NAMALWA (cell line): ENCODE measurements at places on chromosomes 5 and 9.

DNA sequence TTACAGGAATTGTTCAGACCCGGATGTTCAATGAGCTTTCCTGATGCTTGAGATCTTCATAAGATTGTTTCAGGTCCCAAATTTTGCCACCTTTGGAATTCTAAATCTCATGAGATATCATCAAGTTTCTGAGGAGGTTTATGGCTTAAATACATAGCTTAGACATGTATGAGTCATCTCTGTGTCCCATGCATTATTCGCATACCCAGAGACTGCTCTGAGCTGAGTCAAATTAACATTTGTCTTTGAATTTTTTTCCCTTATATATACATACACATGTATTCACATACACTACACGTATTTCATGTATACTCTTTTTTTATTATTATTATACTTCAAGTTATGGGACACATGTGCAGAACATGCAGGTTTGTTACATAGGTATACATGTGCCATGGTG is 744.6 kb downstream of the BRINP1 start:
- no peak for DNase-seq

DNA sequence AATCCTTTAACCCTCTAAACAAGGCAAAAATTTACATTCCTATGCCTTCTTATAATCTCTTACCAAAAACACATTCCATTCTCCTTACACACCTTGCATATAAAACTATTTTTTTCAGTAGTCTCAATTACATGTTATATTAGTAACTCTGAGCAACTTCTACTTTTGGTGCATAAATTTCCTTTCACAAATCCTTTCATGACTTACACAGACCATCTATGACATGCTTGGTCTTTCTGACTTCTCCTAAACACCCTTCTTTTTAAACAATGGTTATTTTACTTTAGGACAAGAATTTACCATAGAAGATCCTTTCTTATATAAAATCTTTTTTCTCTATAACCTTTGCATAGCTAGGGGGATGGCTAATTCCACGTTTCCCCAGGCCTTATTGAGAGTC is 208.0 kb upstream of the ARRDC3 start:
- DNase-seq: peak; percentile 19

- DNase-seq: no peak
These were observed 1785.5 kb downstream of the EFNA5 start for GRCh38 chr5:105885266-105885665.

DNA sequence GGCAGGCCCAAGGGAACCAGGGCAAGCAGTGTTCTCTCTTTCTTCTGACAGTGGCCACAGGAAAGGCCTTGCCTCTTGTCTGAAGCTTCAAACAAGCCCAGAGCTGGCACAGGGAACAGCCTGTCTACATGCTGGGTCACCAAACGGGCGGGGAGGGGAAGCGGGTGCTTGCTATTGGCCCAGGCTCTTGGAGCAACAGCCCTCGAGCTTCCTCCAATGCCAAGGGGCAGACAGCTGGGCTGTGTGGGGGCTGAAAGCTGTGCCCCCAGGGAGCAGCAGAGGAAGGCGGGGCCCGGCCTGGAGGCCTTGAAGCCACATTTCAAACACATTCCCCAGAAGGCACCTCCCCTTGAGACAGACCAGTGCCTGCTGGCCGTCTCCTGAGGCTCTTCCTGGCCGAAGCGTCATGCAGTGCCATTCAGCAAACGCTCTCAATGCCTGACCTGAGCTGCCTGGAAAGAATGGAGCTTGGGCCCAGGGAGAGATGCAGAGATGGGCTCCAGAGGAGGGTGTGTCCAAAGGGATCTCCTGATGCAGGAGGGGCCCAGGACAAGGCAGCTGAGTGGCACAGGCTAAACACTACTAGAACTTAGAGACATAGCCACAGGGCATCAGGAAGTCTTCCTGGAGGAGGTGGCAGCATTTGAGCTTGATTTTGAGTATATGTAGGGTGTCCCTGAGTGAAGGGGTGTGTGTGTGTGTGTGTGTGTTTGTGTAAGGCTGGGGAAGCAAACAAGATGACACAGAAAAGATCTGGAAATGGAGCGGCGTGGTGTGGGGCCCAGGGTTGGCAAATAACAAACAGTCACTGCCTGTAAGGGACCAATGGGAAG is 2.5 kb downstream of the FIBCD1 start:
- DNase-seq: peak; percentile 28

GRCh38 chr5:68303038-68303738 is 87.6 kb downstream of the PIK3R1 start:
- DNase-seq: no peak

- DNase-seq: peak; percentile 31
These were observed 21.2 kb downstream of the GSN start for GRCh38 chr9:121289026-121289771.

- no peak for DNase-seq
These were observed 67.1 kb downstream of the ADAMTS2 start for GRCh38 chr5:179278119-179278518.

GRCh38 chr9:127489471-127490115 is 38.3 kb downstream of the LRSAM1 start:
- no peak for DNase-seq

- DNase-seq: no peak
These were observed 21.0 kb downstream of the F2R start for GRCh38 chr5:76736679-76737556.

DNA sequence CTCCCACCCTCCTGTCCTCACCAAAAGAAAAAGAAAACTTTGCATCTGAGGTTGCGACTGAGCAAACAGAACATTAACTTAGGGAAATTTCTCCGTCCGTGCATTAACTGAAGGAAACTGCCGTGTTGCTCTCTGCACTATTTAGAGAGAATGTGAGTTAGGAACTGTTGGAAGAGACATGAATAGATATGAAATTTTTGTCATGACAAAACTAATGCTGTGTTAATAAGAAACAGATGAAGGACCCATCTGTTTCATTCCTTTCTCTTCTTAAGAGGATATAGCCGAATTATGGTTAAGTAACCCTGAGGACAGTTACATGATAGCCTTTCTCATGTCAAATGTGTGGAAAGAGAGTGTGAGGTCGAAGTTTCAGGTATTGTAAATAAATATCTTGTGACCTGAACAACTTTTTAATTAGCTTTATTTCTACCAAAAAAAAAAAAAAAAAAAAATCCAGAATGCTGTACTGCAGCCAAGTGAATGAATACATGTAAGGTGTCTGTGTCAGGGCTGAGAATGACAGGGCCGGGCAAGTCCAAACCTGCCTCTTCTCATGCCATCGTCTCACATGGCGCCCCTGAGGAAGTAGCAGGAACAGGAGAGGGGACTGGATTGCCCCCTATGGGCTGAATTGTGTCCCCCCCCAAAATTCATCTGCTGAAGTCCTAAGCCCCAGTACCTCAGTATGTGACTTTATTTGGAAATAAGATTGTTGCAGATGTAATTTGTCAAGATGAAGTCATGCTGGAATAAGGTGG is 35.6 kb upstream of the ANKRD33B start:
- peak; percentile 28 for DNase-seq

DNA sequence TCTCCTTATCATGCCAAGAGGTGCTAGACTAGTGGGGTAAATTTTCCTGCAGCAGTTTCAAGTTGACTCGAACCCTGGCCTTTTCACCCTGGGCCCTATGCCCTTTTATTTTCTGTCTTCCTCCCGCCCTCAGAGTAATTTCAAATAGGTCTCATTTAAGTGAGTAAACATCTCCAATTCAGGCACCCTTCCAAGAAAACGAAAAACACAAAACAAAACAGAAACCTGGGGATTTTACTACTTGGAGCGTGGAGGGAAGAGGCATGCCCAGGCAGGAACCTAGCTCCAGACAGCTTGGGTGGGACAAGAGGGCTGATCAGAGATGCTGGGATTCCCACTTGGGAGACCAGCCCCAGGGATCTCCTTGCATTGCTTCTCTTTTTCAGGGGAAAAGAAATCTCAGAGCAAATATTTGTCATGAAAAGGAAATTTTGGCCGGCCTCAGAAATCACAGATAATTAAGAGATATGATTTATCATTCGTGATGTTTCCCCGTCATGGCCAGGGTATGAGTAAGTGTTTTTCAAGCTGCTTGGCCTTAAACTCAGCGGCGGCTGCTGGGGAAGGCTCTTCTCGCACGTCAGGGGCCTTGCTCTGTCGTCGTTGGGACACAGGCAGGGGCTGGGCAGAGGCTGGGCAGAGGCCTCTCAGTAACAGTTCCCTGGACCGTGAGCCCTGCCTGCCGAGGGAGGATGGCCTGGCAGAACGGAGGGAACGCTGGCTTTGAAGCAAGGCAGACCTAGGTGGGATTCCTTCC is 248.6 kb upstream of the KLF4 start:
- DNase-seq: no peak

GRCh38 chr5:105630803-105631202 is 2039.9 kb downstream of the EFNA5 start:
- DNase-seq: no peak

DNA sequence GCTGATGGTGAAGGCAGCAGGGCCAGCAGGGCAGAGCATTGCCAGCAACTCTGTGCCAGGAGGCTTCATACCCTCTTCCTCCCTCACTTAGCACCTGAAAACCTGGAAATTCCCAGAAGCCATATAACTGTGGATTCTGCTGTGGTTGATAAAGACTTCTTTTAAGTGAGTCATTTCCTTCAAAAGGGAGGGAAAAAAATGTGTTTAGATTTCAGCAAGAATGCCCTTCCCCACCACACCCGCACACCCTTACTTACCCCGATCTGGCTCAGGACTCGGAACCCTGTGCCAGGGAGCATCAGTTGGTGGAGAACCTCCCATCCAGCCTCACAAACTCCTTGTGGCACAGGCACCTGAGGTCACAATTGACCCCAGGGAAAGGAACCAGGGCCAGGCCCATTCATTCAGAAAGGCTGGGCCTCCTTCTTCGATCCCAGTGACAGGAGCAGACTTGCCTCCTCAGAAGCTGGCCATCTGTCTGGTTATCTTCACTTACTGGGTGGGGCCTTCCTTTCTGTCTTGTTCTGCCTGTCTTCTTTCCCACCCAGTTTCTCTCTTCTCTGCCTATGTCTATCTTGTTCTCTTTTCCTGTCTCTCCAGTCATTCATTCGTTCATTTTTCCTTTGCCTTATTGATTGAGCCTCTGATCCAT is 62.6 kb downstream of the PLAC8L1 start:
- no peak for DNase-seq

DNA sequence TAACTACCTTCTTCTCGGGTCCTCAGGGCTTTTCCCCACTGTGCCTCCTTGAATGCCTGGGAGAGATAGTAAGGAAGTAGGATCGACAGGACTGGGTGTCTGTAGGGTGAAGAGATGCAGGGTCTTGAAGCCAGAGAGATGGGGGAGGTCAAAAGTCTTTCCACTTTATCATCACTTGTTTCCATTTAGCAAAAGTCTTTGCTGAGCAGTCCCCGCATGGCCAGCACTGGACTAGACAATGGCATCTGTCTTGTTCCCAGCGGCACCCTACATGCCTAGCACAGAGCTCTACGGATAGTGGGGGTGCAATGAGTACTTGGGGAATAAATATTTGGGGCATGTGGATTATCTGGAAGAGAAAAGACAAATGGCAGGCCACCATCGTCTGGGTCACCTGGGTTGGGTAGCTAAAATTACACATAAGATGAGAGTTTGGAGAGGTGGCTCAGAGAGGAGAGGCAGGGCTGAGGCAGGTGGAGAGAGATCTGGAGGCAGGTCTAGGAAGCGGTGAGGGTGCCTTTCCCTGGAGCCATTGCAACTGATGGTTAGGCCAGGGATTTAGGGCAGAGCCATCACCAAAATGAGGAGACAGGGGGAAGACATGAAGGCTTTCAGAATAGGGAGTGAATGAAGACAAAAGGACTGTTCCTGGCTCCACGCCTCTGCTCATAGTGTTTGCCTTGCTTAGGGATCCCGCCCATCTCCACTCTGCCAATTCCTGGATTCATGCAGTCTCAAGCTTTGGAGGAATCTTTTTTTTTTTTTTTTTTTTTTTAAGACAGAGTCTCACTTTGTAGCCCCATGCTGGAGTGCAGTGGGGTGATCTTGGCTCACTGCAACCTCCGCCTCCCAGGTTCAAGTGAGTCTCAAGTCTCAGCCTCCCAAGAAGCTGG is 250.8 kb upstream of the KLF4 start:
- DNase-seq: no peak

DNA sequence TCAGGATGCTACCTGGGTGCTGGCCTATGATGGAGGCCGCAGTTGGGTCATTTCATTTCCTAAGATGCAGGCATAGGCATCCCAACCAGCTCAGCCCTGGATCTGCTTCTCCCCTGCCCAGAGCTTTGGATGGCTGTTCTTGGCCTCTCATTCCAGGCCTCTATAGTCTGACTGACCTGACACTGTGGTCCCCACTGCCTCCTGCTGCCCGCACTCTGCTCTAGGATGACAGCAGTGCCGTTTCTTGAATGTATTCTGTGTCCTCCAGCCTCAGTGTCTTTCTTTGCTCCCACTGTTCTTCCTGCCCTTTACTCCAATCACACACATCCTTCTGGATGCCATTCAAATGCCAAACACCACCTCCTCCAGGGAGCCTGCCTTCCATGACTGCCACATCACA is 235.7 kb downstream of the HSPA4 start:
- DNase-seq: peak; percentile 42

- no peak for DNase-seq
These were observed 564.4 kb upstream of the NUDT12 start for GRCh38 chr5:104126980-104127379.

GRCh38 chr5:172757394-172758010 is 13.5 kb downstream of the DUSP1 start:
- no peak for DNase-seq

- no peak for DNase-seq
These were observed 172.2 kb downstream of the ERCC6L2 start for GRCh38 chr9:96047741-96048103.

DNA sequence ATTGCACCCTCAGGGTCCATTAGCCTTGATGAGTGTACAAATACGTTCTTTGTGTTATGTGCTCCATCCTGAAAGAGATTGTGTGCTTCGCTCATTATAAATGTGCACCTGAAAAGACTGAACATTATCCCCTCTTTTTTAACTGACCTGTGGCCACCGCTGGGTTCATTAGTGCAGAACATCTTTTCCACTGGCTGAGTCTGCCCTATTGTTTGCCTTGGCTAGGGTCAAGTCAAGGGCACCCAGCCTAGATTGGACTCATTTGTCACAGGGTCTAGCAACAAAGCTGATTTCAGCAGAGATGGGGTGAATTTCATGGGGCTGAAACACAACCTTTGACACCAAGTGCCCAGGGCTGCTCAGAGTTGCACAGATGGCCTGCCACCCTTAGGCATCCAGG is 764.1 kb upstream of the ARRDC3 start:
- DNase-seq: no peak

DNA sequence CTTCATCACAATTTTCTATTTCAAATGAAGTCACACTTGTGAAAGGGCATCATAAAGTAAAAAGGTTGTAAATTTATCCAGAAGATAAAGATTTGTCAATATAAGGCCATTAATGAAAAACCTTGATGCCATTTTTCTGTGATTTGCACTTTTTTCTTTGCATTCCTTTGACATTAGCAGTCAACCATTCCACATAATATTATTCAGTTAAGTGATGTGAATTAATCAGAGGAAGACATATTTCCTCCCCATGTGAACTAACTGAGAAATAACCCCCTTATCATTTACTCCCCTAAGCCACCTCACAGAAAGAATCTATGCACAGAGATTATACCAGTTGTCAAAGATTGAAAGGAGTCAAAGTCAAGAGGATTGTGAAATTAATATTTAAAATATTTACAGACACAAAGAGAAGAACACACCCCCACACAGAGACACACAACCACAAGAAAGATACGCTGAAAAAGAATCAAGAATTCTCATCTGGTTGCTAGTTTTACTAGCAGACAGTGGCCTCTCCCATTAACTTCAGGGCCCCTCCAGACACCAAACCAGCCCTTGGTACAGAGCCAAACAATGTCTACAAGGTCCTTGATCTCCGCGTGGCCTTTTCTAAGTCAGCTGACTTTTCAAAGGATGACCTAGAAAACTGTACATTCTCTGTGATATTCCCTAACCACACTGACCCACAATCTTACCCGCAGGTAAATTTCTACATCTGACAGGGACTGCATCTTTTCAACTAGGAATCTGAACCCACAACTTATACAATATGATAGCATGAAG is 29.5 kb downstream of the GNAQ start:
- DNase-seq: no peak
